A549 (cell line): ENCODE measurements at places on chromosomes 11 and 22. TPM values are rescaled to one million over a fixed set of nuclear protein-coding genes. Genes with fewer than 3 reads are reported as not detected.
A peak's percentile ranks its signal among the peaks of the same experiment; 100 is the strongest.

Gene UCP3
- 1.5 to 1.8 TPM (median 1.7 TPM) in 3 replicates for polyA plus RNA-seq

Gene UVRAG
- polyA plus RNA-seq = 6.1 to 6.5 TPM (median 6.4 TPM) in 3 replicates

Gene APOBEC3B
- polyA plus RNA-seq = 17.9 to 19.6 TPM (median 19.1 TPM) in 3 replicates

Gene MRGPRF
- polyA plus RNA-seq = 0.04 to 0.08 TPM in 2 of 3 replicates, not detected in the other

Gene DEUP1
- polyA plus RNA-seq = not detected in 3 replicates

Gene C11orf52
- polyA plus RNA-seq = 0.08 TPM in 1 of 3 replicates, not detected in the others

Gene PHOX2A
- polyA plus RNA-seq = not detected in 3 replicates

Gene LUZP2
- not detected in 3 replicates for polyA plus RNA-seq

Gene NXPE2
- not detected in 3 replicates for polyA plus RNA-seq

Gene GGT5
- polyA plus RNA-seq = 2.2 to 3.3 TPM (median 2.5 TPM) in 3 replicates

Gene OR8D1
- polyA plus RNA-seq = not detected in 3 replicates

Gene CPT1B
- 21.1 to 27.5 TPM (median 26.5 TPM) in 3 replicates for polyA plus RNA-seq

DNA sequence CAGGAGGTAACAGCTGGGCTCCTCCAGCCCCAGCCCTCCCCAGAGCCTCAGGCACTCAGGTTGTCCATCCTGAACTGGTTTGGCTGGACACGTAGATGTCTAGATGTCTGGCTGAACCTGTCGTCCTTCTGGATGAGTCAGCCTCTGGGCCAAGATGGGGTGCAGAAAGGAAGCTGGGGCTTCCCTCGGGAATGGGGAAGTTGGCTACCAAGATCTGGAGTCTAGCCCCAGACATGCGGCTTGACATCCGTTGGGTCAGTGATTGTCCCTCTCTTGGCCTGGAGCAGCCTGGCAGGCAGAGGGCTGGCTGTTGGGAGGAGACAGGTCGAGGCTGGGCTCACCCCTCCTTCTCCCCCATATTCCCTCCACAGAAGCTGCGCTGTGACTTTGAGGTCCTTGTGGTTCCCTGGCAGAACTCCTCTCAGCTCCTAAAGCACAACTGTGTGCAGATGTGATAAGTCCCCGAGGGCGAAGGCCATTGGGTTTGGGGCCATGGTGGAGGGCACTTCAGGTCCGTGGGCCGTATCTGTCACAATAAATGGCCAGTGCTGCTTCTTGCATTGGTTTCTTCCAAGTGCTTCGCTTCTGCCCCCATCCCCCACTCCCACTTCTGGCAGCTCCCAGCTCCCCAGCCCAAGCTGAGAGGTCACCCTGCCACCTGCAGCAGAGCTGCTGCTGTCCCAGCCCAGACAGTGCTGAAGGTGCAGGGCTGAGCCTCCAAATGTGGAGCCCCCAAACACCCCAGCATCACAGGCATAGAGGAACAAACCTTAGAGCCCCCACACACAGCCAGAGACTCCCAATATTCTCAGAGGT lies 1.3 kb downstream of the CST6 start:
- no peak for DNase-seq

DNA sequence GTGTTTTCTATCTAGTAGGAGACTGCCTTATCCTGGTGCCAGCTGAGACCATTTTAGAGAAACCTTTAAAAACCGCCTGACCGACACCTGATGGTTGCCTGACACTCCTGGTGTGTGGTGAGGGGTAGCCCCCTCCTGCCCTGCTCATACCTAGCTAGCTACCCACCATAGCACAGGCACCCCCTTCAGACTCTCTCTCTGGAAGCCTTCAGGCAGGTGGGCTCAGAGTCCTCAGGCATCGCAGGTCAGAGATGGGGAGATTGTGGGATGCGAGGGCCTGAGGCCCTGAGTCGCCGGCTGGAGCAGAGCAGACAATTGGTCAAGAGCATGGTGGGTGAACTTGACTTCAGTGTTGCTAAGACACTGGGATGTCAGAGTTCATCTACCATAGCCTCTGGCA lies 424.6 kb downstream of the BRD1 start:
- no peak for DNase-seq

- DNase-seq = no peak
Observed at GRCh38 chr11:129289350-129290040, 86.2 kb upstream of the BARX2 start.

GRCh38 chr11:92386577-92386976 lies 162.0 kb downstream of the FAT3 start:
- no peak for DNase-seq

GRCh38 chr11:74849525-74850391 lies 99.1 kb downstream of the XRRA1 start:
- no peak for DNase-seq

DNA sequence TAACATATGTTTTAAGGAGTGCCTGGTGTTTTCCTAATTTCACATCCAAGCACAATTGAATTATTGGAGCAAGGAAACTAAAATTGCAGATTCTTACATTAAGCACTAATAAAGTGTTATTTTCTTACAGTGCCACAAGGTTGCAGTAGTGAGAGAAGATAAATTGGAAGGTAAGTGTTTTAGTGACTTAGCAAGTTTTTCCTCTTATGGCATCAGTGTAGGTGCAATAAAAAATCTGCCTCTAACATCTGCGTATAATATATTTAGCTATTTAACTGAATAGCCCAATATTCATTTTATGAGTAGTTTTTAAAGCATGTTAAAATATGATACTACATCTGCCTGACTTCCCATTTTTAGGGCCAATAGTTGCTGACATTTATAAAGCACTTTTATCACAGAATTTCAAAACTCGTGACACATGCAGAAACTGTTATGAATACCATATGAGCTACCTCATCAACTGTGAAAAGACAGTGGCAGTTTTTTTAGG lies 19.0 kb downstream of the POLD3 start:
- DNase-seq = peak; percentile 82

DNA sequence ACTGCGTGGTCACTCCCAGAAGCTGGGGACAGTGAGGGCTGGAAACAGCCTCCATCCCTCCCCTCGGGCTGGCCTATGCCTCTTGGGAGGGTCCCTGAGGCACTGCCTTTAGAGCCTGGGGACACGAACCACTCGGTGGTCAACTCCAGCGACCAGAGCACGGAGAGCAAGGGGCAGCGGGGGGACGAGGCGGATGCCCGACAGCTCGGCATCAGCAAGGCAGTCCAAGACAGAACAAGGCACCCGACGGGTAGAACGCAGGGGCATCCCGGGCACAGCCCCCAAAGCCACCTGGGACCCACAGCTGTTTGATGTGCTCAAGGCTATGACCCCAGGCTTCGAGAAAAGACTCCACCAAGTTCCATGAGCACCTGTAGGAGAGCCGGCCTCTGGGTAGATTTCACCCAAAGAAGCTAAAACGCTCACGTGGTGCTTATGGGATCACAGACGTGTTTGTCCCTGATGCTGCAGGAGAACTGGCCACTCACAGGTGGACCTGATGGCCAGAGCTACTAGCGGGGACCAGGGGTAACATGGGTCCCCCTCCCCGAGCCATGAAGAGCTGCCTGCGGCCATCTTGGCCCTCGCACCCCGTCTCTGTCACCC lies 510 bp upstream of the LSP1 start:
- DNase-seq = no peak

- no peak for DNase-seq
Observed at GRCh38 chr11:67370351-67371076, 2.9 kb downstream of the CLCF1 start.

GRCh38 chr22:50179937-50180726 lies 5.6 kb upstream of the TRABD start:
- no peak for DNase-seq

GRCh38 chr11:92744929-92745585 lies 224.4 kb upstream of the MTNR1B start:
- DNase-seq = no peak

- DNase-seq = peak; percentile 27
Observed at GRCh38 chr22:22235558-22235957, 9.0 kb upstream of the VPREB1 start.

DNA sequence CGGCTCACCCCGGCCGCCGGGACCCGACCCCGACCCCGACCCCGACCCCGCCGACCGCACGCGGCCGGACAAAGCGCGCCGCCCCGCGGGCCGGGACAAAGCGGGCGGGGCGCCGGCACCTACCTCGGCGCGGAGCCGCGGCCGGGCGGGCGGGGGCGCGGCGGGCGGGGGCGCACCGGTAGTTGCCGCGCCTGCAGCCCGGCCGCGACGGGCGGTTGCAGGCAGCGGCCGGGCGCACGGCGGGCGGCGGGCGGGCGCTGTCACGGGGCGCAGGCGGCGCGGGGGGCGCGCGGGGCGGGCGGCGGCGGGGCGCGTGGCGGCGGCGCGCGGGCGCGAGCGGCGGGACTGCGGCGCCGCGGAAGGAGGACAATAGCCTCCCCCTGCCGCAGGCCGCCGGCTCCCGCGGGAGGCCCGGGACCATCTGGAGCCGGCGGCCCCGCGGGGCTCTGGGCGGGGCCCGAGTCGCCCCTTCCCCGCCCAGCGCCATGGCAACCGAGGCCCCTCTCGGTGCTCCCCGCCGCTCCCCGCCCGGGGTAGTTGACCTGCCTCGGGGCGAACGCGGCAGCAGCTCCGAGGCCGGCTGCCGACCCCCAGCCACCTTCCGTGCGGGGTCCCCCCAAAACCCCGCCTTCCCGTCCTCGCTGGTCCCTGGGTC lies 851 bp downstream of the SPTBN2 start:
- DNase-seq = no peak

GRCh38 chr11:1639102-1639620 lies 9.6 kb downstream of the KRTAP5-5 start:
- DNase-seq = no peak

DNA sequence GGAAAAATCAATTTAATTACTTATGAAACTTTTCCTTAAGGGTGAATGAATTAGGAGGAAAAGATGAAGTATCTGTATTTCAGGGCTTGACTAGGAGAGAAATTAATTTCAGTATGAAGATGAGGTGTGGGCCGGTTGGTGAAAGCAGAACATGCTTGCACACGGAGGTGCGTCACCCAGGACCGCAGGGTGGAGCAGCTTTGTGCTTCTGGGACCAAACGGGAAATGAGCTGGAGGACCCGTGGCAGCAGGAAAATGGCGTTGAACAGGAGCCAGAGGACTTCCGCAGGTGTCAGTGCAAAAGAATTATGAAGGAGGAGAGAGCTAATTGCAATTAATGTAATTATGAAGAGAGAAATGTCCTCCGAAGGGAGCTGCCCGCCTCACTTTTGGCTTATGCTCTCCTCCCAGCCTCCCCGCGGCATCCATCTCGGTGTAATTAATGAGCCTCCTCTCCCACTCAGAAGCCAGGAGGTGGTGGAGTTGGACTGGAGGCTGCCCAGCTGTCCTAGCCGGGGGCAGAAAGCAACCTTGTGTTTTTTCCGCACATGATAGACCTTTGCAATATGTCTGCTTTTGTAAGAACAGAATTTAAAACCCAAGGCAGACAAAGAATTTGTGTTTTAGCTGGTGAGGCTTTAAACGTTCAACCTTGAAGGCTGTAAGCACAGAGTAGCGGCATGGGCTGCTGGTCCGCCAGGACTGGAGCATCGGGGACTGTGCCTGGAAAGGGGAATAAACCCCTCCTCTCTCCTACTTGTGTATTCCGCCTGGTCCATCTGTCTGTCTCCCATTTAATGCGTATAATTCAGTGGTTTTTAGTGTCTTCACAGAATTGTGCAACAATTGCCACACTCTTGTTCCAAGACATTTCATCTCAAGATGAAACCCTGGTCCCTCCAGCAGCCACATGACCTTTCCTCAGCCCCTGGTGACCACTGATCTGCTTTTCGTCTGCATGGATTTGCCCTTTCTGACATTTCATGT lies 180.6 kb downstream of the TBC1D22A start:
- no peak for DNase-seq

DNA sequence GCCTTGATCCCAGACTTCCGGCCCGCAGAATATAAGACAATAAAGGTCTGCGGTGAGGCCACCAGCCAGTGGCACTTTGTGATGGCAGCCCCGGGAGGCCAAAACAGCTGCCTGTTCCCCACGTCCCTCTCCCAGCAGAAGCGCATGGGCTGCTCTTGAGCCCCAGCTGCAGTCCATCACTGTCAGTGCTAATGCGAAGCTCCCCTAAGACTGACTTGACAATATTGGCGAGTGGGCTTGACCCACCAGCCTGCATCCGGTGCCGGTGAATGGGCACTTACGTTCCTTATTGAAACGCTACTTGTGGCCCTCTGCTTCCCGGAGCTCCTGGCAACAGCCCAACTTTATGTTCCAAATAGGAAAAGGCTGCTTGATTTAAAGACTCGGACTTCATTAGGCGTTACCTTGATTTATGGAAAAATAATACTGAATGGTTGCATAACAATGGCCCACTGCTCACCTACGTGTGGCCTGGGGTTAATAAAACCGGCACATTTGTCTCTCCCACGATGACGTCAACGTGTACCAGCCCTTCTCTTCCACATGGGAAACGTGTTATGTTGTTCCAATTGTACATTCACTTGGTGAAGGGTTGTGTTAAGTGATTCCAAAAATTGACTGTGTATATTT lies 93.4 kb upstream of the SEPTIN5 start:
- DNase-seq = no peak

DNA sequence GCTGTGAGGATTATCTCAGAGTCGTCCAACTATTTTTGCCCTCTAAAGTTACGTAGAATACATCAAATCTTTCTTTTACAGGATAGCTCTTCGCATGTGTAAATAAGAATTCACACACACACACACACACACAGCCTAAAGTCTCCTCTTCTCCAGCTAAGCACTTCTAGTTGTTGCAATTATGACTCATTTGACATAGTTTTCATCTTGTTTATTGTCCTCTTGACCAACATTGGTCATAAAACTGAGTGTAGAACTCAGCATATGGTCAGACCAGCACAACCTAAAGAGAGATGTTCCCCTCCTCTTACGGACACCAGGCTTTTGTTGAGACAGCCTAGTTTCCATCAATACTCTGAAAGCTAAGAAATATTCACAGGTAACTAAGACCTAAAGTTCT lies 234.2 kb downstream of the BLID start:
- DNase-seq = no peak

GRCh38 chr22:49975543-49976389 lies 15.2 kb downstream of the PIM3 start:
- peak; percentile 41 for DNase-seq

DNA sequence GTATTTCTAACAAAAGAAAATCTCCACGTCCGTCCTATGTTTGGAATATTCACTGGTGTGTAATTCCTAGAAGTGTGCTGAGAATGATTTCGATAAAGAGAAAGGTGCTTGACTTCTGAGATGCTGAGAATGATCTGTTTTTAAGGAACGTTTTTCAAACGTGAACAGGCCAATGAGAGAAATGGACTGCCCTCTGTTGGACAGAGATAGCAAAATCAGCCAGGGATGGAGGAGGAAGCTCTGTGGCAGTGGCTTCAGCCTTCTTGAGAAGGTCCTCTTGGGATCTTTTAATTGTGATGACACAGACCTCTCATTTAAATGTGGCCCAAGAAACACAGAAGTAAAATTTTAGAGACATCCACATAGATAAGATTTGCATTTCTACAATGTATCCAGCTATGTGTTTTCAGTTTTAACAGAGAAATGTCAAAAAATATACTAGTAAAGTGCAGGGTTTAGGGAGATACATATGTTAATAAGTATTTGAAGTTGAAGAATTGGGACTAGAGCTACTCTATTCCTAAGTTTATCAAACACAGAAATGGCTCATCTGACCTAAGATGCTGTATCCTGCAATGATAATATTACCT lies 84.0 kb upstream of the RCN1 start:
- DNase-seq = peak; percentile 40

DNA sequence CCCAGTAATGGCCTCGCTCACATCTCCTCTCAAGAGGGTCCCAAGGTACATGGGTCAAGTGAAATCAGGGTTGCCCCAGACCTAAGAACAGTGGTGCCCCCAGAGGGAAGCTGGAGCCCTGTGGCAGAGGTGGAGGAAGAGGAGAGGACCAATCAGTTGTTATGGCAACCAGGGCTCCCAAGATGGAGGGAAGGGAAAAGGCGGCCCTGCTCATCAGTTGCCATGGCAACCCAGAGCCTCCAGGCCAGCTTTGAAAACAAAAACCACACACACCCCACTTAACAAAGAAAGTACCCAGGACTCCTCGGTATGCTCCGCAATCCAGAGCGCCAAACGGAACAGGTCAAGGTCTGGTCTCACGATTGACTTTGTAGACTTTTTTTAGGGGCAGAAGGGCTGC lies 53.5 kb upstream of the SLC35C1 start:
- DNase-seq = no peak
